Brain microvascular endothelial cell (primary cell): ENCODE measurements at places on chromosomes 3 and 15.

DNA sequence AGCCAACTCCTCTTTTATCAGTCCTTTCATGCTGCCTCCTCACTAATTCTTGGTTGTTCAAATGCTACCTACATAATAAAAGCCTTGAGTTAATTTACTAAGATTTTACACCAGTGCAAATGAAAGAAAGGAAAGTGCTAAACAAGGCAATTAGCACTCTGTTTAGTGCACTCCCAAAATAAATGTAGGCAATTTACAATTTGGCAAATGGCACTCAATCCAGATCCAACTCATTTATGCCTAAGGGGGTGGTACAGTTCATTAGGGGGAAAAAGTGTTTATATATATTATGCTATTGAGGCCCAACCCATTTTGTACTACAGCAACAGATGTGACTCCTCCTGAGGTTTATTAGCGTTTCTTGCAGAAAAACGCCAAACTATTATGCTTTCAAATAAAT is 370.1 kb downstream of the NR2F2 start:
- no peak for DNase-seq

GRCh38 chr15:74723754-74724334 is 1.5 kb downstream of the CYP1A1 start:
- DNase-seq = peak; percentile 38

GRCh38 chr3:155853214-155854140 is 750 bp downstream of the SLC33A1 start:
- no peak for DNase-seq

- DNase-seq = no peak
Measured at GRCh38 chr3:172700256-172700655, 10.6 kb downstream of the NCEH1 start.

DNA sequence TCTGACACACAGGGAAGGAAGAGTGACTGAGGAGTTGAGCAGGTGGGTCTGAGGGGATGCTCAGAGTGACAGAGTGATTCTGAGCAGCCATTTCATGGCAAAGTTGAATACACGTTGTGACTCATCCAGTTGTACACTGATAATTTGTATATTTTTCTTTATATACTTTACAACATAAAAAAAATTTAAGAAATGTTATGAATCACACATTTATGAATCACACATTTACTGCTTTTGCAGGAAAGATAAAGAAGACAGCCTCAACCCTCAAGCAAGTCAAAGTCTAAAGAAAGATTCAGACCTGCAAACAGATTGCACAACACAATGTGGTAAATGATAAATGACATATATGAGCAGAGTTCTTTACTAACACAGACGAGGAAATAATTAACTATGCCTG is 21.0 kb upstream of the CHMP2B start:
- DNase-seq = peak; percentile 68

GRCh38 chr3:140391061-140391460 is 286.8 kb upstream of the TRIM42 start:
- no peak for DNase-seq

GRCh38 chr15:92430069-92430440 is 36.4 kb downstream of the ST8SIA2 start:
- DNase-seq = no peak

GRCh38 chr3:118792191-118792590 is 242.5 kb downstream of the IGSF11 start:
- DNase-seq = no peak

DNA sequence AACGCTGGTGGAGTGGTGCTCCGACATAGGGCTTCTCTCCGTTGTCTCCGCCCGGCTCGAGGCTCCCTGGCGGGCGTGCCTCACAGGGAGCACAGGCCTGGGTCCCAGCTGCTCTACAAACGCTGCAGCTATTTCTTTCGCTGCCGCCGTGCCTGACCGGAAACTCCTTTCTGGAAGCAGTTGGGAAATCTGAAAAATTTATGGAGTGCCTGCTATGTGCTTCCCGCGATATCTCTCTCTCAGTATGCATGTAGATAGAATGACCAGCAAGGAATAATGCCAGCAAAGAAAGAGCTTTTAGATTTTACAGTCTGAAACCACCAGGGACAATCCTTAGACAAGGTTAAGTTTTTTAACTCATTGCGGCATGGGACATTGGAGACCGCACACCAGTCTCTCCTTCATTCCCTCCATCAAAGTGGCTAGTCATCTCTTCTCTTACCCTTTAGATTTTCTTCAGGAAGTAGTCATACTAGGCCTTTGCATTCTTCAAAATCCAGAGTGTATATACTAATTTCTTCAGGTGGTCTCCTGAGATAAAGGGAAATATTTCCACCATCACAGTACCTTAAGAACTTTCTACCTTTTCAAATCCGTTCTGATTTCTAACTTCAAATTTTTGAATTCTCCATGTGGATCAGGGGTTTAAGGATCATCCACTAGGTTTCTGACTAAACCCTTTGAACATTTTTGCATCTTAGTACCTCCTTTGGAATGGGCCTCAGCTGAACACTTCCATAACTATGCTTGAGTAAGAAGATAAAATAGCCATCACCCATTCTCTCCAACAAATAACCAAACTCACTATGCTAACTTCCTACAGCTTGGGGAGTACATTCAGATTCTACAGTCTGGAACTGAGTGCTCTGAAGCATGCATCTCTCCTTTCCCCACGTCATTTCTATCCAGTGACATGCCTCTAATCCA is 1.1 kb upstream of the NPHP3 start:
- DNase-seq = no peak

DNA sequence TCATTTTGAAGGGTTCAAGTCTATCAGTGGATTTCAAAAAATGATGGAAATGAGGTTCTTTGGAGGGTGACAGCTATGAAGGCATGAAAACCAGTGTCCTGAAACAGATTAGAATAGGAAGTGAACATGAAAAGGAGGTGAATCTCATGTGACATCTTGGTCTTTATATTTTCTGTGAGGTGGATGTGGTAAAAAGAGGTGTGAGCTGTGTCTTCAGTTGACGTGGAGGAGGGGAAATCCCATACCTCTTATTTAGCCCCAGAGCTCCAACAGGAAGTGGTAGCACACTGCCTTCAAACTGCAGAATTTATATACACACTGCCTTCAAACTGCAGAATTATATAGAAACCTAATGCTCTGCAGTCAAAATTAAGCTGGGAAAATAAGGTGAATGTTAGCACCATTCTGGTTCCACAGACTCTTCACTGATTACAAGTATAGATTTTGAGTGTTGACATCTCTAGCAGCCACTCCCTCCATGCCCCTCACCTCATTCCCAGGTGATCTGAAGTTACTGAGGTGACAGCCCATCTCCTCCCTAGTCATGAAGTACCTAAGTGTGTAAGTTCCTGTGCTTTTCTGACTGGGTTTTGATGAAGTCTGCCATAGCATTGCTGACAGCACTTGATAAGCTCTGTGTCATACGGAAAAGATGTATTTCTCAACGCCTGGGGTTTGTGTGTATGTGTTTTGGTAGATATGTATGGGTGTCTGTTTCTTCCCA is 2.7 kb downstream of the RAB8B start:
- DNase-seq = no peak

DNA sequence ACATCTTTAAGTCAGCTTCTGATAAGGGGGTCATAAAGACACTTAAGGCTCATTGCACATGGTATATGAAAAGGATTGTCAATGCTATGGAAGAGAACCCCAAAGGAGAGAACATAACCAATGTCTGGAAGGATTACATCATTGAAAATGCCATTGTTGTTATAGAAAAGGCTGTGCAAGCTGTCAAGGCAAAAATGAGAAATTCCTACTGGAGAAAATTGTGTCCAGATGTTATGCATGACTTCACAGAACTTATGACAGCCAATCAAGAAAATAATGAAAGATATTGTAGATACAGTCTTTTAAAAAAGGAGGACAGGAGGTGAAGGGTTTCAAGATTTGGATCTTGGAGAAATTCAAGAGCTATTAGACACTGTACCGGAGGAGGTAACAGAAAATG is 96.3 kb upstream of the MBNL1 start:
- DNase-seq = no peak

DNA sequence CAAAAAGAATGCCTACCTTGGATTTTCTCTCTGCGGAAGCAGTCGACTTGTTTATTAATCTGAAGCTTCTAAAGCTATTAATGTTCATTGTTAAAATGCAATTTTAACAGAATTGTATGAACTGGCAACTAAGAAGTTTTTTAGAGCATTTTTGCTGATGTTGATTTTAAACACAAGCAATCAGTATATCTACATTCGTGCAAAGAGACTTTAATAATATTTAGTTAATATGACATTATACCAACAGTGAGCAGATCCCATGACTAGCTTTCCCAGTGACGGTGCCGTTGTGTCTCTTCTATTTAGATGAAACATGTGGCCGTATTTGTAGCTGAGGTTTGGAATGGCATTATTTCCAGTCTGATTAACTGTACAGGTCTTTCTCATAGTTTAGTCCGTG is 88.0 kb downstream of the PEX5L start:
- DNase-seq = no peak

GRCh38 chr3:134294302-134295280 is 43.9 kb upstream of the RYK start:
- no peak for DNase-seq

DNA sequence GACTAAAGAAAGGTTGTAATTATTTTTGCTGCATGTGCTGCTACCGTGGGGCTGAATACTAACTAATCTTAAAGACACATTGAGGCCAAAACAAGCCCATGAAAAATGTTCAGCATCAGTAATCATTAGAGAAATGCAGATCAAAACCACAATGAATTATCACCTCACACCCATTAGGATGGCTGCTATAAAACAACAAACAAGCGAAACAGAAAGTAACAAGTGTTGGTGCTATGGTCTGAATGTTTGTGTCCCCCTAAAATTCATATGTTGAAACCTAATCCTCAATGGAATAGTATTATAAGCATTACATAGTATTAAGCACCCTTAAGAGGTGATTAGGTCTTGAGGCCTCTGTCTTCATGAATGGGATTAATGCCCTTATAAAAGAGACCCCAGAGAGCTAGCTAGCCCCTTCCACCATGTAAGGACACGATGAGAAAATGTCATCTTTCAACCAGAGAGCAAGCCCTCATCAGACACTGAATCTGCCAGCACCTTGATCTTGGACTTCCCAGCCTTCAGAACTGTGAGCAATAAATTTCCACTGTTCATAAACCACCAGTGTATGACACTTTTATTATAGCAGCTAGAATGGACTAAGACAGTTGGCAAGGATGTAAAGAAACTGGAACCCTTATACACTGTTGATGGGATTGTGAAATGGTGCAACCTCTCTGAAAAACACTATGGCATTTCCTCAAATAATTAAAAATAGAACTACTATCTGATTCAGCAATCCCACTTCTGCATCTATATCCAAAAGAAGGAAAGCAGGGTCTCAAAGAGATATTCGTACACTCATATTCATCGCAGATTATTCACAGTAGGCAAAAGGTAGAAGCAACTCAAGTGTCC is 76.1 kb downstream of the REC114 start:
- DNase-seq = no peak

- DNase-seq = no peak
Measured at GRCh38 chr3:187222801-187223200, 25.5 kb downstream of the RTP1 start.

DNA sequence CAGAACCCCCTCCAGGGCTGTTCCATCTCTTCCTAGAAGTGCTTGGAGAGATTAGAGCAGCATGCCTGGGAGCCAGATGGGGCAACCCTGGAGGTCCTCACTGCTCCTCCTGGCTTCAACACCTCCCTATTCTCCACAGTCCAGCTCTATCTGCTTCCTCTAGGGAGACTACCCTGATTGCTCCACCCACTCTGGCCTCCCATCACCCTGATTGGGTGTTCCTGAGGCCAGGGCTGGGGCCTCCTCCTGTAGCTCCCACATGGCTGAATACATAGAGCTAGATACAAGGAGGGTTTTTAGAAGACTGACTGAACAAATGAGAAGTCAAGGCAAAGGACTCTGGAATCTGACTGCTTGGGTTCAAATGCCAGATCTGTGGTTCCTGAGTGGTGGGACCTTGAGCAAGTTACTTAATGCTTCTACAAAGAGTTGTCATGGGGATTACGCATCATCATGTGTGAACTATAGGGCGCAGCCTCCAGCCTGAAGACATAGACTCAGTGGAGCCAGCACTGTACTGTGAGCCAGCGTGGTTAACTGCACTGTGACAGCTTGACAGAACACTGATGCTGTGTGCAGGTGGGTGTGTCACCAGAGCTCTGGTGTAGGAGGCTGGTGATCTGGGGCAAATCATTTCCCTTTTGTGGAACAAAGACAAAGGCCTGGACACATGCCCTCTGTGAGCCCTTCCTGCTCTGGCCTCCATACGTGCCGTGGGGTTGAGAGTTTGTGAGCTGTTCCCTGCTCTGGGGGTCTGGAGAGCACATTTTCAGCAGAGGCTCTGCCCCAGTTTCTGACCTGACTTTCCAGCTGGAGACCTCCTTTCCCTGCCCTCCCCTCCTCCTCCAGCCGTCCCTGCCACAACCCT is 74.8 kb downstream of the SCN5A start:
- DNase-seq = no peak

GRCh38 chr3:100076731-100077529 is 37.4 kb downstream of the FILIP1L start:
- no peak for DNase-seq

DNA sequence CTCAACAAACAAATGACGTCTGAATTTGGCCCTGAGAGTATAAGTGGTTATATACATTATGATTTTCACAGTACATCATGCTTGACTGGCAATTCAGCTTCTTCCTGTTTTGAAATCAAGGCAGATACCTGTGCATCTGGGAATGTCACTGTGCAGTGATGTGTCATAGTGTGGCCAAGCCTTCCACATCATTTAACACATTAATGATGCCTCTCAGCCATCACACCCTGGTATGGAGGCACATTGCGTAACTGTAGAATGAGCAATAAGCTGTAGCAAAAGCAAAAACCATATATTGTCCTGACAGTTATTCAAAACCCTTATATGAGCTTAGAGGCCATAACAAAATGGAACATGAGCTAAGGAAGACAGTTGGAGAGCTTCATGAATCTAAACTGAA is 246.0 kb downstream of the EPHA3 start:
- DNase-seq = no peak

GRCh38 chr15:96341513-96342405 is 11.3 kb downstream of the NR2F2 start:
- DNase-seq = peak; percentile 6

GRCh38 chr3:9198899-9199335 is 50.5 kb downstream of the SRGAP3 start:
- no peak for DNase-seq

GRCh38 chr15:48647962-48648361 is 2.5 kb upstream of the FBN1 start:
- DNase-seq = no peak

GRCh38 chr3:114221165-114221880 is 16.1 kb downstream of the ZNF80 start:
- no peak for DNase-seq

- DNase-seq = no peak
Measured at GRCh38 chr3:188905547-188905946, 266.2 kb upstream of the TPRG1 start.
